ENCODE measurements at places on chromosomes 1 and 21.

GRCh38 chr1:93522721-93523120 is 74.8 kb downstream of the FNBP1L start:
- no peak for DNase-seq

DNA sequence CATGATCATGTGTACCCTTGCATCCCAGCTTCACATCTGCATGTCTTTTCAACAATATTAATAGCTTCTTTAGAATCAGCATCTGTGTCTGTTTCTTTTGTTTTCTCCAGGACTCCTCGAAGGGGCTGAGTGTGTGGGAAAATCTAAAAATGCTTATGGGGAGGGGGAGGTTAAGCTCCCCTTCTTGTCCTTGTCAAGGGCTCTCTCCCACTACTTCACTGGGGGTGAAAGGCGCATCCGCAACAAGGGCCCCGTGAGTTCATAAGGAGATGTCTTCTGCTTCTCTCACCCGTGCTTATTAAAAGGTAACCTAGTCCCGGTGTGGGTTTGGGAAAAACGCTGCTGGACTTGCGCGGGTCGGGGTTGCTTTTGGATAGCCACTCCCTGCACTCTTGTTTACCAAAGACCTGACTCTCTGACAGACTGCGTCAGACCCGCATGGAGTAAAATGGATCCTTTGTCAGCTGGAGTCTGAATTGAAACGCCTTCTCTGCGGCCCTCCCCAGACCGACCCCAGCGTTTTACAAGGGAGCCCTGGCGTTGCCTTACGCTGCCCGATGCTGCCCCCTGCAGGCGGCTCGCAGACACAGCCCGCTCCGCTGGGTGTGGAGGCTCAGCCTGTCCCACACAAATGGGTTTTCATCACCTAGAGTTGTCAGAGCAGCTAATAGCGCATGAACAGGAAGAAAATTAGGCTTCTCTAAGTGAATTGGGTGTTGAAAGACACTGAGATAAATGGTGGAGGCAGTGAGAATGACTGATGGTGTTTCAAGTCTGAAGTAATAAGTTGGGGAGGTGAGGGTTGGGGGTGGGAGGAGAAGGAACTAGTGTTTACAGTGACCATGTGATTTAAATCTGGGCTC is 53.8 kb downstream of the IER5 start:
- peak; percentile 97 for DNase-seq

GRCh38 chr1:209885403-209886218 is 52.4 kb upstream of the SYT14 start:
- no peak for DNase-seq

- DNase-seq, result peak; percentile 37
These were observed 135.2 kb downstream of the PSMG1 start for GRCh38 chr21:39048064-39048463.

GRCh38 chr1:32894019-32894600 is 7.1 kb downstream of the TMEM54 start:
- DNase-seq, result peak; percentile 60

DNA sequence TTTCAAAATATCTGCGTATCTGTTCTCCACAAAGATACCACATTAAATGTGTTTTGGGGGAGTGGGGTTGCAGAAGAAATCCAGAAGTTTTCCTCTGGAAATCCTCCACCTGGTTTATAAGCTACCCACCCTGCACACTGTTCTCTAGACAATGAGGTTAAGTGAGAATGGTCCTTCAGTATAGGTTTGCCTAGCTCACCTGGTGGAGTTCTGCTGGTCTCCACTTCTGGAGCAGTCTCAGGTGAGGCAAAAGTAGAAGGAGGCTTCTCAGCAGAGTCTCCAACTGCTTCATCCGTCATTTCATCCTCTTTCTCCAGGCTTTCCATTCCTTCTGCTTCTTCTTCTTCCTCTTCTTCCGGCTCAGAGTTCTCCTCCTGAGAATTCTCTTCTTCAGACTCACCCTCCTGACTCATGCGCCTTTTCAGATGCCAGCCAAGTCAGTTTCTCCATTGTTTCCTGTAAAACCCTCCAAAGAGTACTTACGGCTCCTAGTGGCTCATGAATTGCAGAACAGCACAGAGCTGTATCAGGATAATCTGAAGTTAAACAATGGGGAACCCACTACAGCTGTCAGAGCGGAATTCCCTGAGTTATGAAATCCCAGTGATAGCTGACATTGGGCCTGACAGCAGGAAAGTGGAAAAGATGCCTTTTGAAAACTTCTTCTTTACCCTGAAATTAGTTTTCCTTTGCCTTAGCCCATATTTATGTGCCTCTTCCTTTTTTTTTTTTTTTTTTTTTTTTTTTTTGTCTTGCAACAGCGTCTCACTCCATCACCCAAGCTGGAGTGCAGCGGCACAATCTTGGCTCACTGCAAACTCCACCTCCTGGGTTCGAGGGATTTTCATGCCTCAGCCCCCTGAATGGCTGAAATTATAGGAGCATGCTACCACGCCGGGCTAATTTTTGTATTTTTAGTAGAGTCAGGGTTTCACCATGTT is 38.5 kb downstream of the MSTO1 start:
- DNase-seq, result peak; percentile 42

DNA sequence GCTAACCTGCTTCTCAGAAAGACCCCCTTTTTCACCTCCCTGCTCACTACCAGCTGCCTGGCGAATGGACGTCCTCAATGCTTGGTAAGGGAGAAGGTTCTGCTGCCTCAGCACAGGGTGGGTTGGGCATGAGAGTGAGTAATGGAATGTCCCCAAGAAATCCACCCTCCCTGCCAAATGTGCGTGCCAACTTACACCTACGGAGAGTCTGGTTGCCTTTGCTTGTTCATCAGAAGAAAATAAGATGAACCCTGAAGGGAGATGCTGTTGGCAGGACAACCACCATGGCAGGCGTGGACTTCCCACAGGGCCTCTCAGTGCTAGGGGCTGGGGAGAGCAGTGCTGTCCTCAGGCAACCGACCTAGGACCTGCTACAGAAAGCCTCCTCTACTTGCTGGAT is 106.0 kb downstream of the XCL2 start:
- DNase-seq, result no peak

GRCh38 chr1:115717541-115717940 is 51.0 kb downstream of the CASQ2 start:
- DNase-seq, result peak; percentile 68

GRCh38 chr1:55718758-55719671 is 503.9 kb upstream of the USP24 start:
- DNase-seq, result no peak

DNA sequence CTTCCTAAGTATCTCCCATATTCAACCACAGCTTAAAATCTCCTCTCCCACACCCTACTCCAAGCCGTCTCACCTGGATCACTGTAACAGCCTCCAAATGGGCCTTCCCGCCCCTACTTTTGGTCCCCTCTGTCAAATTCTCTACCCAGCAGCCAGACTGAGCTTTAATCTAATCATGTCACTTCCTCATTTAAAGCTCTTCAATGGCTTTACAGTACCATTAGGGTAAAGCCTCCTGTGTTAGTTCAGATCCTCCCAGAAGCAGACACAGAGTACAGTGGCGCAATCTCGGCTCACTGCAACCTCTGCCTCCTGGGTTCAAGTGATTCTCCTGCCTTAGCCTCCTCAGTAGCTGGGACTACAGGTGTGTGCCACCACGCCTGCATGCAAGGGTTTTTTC is 46.8 kb upstream of the PSEN2 start:
- no peak for DNase-seq

GRCh38 chr21:26391166-26391565 is 181.9 kb downstream of the CYYR1 start:
- peak; percentile 62 for DNase-seq

DNA sequence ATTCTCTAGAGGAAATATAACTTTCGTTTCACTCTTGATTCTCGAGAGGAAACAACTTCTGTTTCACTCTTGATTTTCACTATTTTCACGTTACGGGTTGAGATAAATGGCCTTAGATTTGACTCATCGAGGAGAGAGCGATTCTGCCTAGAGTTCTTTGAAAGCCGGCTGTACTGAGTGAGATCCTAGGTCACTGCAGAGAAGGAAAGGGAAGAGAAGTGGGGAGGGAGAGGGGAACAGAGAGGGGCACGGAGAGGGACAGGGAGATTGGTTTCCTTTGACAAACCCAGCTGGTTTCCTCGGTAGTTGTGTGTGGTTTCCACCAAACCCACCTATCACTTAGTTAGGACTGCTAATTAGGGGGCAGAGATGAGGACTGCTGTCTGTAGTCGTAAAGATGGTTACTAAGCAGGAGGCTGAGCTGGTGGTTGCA is 21.6 kb upstream of the GPR137B start:
- DNase-seq, result no peak

DNA sequence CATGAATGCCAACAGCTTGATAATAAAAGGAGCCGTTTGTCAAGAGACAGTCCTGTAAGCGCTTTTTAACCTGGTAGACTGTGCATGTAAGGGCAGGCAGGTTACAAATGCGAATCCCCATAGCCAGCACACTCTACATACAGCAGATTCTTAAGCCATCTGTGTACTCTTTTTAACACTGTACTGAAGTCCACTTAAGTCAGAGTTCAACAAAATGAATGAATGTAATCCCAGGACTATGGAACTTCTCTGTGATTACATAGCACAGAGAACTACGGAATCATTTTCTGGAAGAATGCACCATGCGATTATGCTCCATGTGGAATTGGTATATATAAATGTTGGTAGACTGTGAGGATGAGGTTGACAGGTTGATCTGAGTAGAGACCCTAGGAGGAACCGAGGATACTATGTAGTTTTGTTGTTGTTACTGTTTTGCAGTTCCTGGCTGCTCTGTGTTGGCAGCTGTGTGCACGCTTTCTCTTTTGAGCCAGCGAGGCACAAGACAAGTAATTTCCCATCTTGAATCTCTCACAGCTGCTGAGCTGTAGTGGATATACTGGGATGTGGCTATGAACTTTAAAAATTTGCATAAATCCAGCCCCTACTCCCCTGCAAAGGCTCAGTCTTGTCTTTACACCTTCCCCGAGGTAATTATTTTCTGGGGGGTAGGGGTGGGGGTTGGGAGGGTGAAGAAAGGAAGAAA is 21.9 kb downstream of the LRRC8D start:
- DNase-seq, result peak; percentile 59

- no peak for DNase-seq
These were observed 1.1 kb upstream of the CFAP141 start for GRCh38 chr1:154207262-154207661.

DNA sequence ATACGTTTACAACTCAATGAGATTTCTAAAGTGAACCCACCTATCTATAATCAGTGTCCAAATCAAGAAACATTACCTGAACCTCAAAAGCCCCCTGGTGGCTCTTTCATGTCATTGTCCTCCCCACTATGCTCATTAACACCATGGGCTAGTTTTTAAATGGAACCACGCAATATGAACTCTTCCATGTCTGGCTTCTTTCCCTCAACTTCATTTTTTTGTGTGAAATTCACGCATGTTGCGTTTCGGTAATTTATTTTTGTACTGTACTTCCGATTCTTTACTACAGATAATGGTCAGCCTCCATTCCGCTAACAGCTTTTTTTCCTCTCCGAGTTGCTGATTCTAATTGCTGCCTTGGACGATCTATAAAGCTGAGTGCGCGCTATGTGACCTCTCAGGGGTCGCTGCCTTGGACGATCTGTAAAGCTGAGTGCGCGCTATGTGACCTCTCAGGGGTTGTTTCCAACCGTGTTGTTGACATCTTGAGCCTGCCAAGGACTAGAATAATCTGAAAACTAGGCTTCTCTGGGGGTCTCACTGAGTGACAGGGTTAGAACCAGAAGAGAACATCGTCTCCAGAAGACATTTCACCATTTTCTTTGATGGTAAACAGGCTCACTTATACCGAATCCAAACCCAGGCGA is 1.1 kb upstream of the CACYBP start:
- DNase-seq, result peak; percentile 88

DNA sequence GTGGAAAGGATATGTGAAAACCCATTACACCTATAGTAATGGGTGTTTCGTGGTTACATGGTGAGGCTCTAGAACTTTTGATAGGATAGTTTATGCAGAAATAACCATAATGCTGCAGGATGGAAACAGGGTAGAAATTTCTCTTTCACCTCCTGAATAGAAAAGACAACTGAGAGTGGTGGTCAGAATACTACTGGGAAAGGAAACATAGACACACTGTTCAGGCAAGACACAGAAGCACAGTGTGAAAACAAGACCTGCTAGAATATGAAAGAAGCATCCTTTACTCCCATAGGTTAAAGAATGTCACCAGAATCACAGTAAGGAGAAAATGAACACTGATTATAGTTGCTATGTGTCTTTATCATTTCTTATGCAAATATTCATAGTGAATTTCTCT is 496.6 kb downstream of the DPYD start:
- DNase-seq, result no peak

DNA sequence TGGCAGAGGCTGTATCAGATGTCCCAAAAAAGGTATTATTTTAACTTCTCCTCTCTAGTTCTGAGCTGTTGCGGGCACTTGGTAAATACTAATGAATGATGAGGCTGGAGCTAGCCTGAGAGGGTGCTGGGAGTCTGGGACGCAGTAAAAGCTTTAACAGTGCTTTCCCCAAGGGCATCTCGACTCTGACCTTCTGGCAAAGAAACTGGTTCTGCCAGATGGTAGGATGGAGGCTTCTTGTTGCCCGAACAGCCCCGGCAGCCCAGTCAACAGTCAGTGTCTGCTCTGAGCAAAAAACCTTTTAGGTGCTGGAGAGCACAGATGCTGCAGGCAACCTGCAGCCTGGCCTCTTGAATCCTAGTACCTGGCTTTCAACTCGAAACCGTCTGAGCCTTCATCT is 2.5 kb upstream of the PNRC2 start:
- DNase-seq, result peak; percentile 87

DNA sequence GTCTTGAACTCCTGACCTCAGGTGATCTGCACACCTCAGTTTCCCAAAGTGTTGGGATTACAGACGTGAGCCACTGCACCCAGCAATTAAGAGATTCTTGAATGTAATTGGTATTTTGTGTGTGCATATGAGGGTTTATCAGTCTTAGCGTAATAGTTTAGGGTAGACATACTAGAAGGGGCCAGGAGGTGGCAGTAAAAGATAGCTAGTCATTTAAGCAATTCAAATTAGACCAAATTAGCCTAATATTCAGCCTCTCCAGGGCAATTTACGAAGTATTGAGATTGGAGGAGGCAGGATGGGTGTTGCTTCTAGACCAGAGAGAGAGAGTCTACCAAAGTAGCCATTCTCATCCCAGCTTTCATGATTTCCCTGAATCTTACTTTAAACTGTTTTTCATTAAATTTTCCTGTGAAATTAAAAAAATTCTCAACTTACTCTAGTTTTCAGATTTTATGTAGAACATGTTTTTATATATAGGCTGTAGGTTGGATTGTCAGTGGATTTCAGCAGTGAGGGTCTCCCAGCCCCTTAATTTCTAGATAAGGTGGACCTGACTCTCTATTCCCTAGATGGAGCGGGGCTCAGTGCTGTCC is 119.7 kb downstream of the HHAT start:
- peak; percentile 71 for DNase-seq

- DNase-seq, result no peak
These were observed 19.4 kb downstream of the VPS13D start for GRCh38 chr1:12249181-12249580.

- DNase-seq, result no peak
These were observed 628.5 kb downstream of the SMYD3 start for GRCh38 chr1:245878585-245878984.

GRCh38 chr1:58156124-58156468 is 390.4 kb downstream of the OMA1 start:
- DNase-seq, result no peak

Measured in NCI-H69 (cell line).